NCI-H2081 treated with DMSO at 0.1 percent for 48 hours (cell line): ENCODE measurements at places on chromosomes 3 and 15.
A peak's percentile ranks its signal among the peaks of the same experiment; 100 is the strongest.

DNA sequence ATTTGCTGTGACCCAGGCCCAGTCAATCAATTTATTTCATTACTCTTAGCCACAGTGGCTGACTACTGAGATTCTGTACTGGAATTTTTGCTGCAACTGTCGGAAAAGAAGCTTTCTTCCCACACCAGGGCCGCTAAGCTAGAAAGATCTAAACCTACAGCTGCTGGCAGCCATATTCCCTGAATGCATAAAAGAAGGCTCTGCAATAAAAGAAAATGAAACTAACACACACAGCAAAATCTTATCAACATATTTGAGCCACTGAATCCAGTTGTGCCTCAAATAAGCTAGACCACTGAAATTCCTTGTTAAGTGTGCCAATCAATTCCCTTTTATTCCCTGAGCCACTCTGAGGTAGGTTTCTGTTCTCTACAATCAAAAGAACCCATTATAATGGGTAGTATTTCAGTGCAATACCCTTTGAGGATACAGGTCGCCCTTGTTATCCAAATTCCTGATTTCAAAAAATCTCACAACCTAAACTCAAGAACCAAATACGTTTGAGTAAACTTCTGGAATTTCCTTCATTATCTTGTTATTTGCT is 60.3 kb downstream of the MYO9A start:
- no peak for DNase-seq

GRCh38 chr3:171054921-171055320 is 28.4 kb upstream of the SLC2A2 start:
- DNase-seq: no peak

- DNase-seq: no peak
Observed at GRCh38 chr3:156259896-156260295, 139.5 kb downstream of the KCNAB1 start.

DNA sequence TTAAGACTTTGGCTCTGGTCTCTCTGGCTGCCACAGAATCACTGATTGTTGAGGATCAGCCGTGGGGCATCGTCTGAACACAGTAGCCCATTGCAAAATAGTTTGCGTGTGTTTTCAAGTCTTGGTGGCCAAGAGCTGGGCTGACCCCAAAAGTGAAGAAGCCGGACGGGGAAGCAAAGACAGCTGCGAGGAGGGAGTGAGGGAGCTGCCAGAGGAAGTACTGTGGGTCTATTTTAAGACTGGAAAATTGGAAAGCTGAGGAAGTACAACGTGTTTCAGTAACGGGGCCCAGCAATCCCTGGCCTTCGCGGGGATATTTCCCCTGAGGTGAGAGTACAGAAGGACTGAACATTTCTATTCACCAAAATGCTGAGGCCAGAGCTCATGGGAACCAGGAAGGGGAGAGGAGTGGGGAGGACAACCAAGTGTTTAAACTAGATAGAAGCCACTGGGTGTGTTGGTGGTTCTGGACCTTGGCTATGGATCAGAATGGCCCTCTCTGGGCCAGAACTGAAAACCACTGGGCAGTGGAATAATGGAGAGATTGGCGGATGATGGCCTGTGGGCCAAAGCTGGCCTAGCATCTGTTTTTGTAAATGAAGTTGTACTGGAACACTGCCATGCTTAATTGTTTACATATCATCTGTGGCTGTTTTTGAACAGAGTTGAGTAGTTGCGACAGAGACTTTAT is 34.1 kb upstream of the LIMD1 start:
- no peak for DNase-seq

DNA sequence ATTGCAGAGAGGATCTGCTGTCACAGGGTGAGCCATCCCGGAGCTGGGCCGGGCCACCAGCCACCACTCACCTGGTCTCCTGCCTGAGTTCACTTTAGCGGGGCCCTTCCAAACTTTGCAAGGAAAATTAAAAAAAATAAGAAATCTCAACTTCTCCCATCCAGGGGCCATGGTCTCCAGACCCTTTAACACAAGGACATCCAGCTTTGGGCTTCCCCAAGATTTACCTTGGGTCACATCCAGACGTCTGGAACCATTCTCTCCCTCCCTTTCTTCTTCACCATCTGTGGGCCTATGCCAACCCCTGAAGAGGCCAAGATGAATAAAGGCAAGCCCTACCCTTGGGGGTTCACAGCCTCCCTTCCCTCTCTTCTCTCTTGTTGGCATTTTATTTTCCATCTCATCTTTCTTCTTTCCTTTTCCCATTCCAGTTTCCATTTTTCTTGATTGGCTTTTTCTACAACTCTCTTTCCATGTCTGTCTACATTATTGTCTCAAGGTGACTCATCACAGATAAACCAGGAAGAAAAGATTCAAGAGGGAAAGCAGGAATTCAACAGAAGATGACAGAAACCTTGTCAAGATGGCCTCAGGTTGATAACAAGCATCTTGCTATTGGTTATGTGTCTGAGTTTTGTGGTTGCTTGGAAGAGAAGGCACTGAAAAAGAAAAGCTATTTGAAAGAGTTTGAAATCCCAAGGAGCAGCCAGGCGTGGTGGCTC is 49.5 kb downstream of the ITGA11 start:
- no peak for DNase-seq

DNA sequence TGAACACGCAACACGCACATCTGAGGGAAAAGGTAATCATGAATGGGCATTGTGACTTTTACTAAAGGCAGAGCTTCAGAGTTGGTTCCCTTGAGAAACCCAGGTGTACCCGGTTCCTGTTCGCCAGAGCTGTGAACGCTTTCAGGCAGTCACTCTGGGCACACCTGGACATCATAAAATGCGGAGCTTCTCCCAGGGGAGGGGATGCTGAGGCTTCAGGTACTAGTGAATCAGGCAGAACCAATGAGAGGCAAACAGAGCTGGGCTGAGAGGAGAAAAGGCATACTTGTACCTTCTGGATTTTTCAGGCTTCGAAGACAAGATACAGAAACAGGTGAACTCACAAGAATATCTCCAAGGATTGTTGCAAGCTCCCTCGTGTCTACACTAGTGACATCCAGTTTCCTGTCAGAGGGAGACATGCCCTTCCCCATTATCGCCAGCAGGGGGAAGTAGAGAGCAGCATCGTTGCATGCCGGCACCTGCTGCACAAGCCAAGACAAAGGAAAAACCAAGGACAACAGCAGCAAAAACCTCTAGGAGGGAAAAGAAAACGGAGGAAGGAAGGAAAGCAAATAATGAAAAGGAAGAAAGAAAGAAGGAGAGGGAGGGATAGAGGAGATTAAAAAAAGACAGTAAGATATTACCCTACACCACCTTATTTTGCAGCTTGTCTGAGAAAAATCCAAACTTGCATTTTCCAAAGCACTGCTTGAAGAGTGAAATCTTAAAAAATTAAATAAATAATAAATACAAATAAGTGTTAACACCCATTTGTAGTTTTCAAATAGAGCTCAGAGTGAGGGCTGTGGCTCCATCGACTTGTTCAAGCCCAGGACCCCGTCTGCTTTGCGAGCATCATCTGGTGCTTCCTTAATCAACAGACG is 2.0 kb downstream of the AHSG start:
- DNase-seq: peak; percentile 73

GRCh38 chr3:72996473-72997333 is at the start of gene PPP4R2:
TSS of gene PPP4R2 (plus strand) at chr3:72996811. CDS start at chr3:72997038, 227 bp downstream.
- peak; percentile 17 for DNase-seq
